ENCODE measurements at places on chromosomes 1 and 21.
A peak's percentile ranks its signal among the peaks of the same experiment; 100 is the strongest.

GRCh38 chr1:30360281-30360680, 363.1 kb downstream of the MATN1 start:
- DNase-seq: no peak

GRCh38 chr21:33011462-33011861, 14.3 kb upstream of the OLIG2 start:
- DNase-seq: no peak

- DNase-seq: no peak
Measured at GRCh38 chr1:27968692-27969091, 8.9 kb downstream of the XKR8 start.

GRCh38 chr1:108027389-108027788, 62.4 kb upstream of the VAV3 start:
- DNase-seq: no peak

DNA sequence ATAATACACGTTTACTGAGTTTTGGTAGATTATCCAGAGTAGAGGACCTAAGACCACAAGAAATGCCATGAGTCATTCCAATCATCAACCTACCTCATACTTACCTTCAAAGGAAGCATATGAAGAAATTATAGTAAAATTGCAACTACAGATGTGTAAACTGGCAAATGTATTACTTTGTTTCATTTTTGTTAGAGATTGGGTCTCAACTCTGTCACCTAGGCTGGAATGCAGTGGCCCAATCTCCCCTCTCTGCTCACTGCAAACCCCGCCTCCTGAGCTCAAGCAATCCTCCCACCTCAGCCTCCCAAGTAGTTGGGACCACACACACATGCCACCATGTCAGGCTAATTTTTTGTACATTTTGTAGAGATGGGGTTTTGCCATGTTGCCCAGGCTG, 5.2 kb downstream of the TMCO1 start:
- no peak for DNase-seq

GRCh38 chr1:218254296-218254946, 30.7 kb upstream of the RRP15 start:
- no peak for DNase-seq

DNA sequence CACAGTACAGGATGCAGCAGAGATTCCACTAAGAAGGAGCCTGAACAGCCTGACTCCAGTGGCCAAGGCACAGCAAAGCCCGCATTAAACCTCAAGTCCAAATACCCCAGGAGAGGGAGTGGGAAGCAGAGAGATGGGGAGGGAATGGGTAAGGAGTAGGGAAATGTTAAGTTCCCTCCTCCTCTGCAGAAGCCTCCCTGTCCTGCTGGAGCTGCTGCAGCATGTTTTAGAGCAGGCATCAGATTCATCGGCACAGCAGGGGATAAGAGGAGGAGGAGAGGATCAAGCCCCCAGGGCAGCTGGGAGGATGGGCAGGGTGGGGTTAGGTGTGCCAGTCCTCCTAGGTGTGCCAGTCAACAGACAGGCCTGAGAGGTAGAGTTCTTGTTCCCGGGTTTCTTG, 709.7 kb downstream of the PTPRU start:
- DNase-seq: no peak

GRCh38 chr1:164671323-164671965, 112.5 kb downstream of the PBX1 start:
- DNase-seq: no peak

GRCh38 chr1:81974222-81974841, 173.6 kb downstream of the ADGRL2 start:
- no peak for DNase-seq

GRCh38 chr1:156160743-156161171, 7.4 kb downstream of the SEMA4A start:
- peak; percentile 35 for DNase-seq

DNA sequence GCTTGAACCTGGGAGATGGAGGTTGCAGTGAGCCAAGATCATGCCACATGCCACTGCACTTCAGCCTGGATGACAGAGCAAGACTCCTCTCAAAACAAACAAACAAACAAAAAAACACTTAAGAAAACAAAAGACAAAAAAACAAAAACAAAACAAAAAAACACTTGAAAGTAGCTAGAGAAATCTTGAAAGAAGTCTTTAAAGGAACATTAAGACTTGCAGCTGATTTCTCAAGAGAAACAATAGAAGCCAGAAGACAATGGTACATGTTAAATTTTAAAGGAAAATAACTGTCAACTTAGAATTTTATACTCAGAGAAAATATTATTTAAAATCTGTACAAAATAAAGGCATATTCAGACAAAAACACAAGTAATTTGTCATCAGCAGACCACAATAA, 71.3 kb downstream of the HLX start:
- no peak for DNase-seq

- no peak for DNase-seq
Measured at GRCh38 chr1:208157769-208158168, 86.4 kb downstream of the PLXNA2 start.

DNA sequence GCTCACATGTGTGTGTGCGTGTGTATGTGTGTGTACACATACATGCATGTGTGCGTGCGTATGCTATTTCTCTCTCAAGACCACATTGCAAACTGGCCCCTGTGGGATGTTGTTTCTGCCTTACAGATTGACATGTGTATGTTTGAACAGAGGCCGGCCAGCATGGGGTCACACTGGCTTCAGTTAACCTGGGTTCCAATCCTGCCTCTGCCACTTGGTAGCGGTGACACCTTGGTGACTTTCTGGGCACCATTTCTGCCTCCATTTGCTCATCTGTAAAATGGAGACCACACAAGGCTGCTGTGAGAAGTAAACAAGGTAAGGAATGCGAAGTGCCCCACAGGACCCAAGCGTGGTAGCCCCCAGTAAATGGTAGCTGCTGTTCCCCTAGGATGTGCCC, 51.7 kb downstream of the TCP10L start:
- DNase-seq: no peak

DNA sequence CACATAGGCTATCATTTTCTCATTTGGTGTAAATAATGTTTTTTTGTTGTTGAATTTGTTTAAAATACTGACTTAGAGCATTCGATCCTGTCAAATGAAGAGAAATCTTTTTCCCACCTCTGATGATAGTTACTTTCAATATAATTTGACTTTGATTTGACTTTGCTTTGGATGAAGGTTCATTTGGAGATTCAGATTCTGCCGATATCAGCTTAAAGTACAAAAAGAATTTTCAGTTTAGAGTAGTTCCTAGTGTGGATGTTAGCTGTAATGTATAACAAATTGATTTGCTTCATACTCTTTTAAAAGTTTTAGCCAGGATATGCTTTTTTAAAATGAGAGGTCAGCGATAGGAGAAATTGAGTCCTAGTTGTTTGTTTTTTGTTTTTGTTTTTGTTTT, 9.9 kb downstream of the STX12 start:
- no peak for DNase-seq

DNA sequence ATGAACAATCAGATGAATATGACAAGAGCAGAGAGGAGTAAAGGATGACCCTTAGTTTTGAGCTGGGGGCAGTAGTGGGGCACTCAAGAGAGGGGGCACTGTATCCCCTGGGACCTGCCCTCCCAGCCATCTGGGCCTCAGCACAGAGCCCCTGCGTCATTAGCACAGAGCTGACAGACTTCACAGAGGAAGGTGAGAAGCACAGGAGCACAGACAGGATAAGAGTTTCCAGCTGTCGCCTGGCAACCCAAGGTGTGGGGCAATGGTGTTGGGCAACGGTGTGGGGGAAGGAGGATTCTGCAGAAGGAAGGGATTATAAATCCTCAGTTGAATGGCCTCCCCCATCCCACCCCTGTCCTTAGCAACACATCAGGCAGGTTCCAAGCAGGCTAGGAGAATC, 30.2 kb downstream of the RAB3B start:
- DNase-seq: no peak

- no peak for DNase-seq
Measured at GRCh38 chr21:42975886-42976608, 1.7 kb downstream of the PKNOX1 start.

DNA sequence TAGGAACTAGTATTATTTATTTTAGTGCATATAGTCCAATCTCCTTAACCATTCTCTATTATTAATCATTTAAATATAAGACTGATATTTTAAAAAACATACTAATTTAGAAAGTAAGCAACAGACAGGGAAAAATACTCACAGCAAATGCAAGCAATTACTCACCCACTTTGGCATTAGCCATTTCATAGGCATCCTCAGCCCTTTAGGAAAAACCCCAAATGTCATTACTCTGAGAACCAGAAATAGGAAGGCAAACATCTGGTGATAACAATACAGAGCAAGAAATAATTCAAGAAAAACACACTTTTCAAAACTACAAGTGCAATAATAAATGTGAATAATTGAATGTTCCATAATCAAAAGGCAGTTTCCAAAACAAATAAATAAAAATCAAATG, 545.1 kb downstream of the PLPP3 start:
- no peak for DNase-seq

GRCh38 chr1:26419494-26419893, 8.9 kb downstream of the LIN28A start:
- DNase-seq: no peak

GRCh38 chr1:189274267-189274666, 1203.4 kb downstream of the BRINP3 start:
- no peak for DNase-seq

- no peak for DNase-seq
Measured at GRCh38 chr1:187680823-187681222, 852.1 kb downstream of the PLA2G4A start.

GRCh38 chr1:186780076-186780475, 48.7 kb upstream of the PLA2G4A start:
- DNase-seq: no peak

- no peak for DNase-seq
Measured at GRCh38 chr1:16207318-16208269, 4.9 kb downstream of the ARHGEF19 start.

DNA sequence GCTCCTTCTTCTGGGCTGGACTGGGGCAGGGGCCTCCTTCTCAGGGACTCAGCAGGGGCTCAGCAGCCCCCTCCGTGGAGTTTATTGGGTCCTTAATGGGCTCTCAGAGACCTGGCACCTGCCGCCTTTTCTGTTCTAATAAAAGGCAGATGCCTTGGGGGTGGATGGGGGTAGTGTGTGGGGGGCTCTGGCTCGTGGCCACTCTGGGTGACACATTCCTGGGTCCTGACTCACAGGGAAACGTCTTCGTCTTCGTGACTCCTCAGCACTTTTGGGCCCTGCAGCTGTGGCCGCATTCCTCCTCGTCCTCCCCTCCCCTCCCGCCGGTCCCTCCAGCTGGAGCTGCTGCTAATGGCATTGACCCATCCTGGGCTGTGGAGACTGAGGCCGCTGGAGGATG, 107.8 kb upstream of the WNT4 start:
- no peak for DNase-seq

GRCh38 chr1:88327391-88328267, 356.4 kb upstream of the PKN2 start:
- no peak for DNase-seq

DNA sequence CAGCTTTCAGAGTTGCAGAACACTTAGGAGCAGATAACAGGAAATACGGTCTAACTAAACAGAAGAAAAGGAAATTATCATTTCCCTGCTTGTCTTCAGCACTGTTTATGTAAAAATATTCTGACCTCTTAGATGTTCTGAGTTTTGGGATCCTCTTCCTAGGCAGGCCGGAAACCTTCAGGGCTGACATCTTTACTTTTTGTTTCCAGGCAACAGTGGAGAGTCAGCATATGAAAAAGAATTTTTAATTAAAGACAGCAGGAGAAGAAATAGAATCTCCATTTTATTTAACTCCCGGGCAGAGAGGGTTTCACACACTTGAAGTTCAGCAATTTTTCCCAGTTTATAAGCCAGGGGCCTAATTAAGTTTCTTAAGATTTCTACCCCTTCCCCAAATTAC, 5.1 kb upstream of the RIPPLY3 start:
- DNase-seq: no peak

GRCh38 chr1:24873148-24873547, 56.9 kb downstream of the RUNX3 start:
- no peak for DNase-seq

GRCh38 chr1:232377494-232377770, 252.5 kb downstream of the SIPA1L2 start:
- no peak for DNase-seq

DNA sequence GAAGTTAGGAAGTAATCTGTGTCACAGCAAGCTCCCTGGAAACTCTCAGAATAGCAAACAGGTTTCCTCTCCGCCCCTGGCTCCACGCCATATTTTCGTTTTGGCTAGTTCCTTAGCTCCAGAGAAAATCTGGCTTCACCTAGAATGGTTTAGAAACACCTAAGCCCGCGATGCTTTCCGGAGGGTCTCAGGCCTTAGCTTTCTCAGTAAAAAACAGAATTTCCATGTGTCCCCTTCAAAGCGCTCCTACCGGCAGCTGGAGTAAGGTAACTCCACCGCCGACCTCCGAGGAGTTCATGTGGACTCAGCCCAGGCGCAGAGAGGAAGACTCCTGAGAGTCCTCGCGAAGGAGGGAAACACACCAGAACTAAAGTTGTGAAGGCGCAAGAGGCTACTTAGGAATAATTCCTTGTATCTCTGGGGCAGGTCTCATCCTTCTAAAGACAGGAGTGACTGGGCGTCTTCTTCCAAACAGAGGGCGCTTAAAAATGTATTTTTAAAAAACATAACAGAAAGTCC, 406 bp downstream of the KIAA0040 start:
- DNase-seq: no peak

DNA sequence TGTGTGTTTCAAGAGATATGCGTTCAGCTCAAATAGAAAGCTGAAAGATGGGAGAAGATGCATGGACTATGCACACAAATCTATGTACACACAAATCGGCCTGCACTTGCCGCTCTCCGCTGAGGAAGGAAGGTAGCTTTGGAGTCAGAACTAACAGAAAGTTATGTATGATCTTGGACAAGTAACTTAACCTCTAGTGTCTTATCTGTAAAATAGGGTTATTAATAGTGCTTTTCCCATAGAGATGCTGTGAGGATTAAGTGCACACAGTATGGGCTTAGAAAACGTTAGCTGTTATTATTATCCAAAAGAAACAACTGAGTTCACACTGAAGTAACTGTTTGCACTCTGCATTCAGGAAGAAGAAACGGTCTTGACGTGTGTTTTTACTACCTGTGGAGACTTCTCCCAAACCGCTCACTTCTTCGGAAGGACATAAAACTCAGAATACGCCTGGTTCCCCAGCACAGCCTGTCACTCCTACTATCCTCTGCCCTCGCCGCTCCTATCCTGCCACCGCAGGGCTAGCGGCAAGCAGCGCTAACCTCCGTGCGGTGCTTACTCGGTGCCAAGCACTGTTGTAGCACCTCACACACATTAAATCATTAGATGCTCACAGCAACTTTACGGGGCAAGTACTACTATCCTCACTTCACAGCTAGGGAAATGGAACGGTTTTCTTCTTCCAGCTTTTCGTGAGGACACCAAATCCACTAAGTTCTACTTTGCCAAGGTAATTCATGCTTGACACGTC, 1.3 kb downstream of the TGFBR3 start:
- DNase-seq: no peak

DNA sequence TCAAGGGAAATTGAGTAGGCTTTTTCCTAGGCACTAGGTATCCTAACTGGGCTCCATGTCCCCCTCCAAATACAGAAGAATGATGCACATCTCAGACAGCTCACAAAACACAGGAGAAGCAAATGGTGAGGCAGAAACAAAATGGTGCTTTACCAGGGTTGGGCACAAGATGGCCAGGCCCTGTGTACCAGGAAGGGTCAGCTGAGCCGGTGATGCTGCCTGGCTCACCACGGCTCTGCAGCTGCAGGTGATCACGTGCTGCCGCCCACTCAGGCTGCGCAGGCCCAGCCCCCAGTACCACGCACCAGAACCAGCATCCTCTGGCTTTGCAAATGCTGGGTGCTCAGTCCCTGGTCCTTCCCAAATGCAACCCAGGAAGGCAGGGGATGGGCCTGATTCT, 993 bp upstream of the DSCAM start:
- DNase-seq: no peak

GRCh38 chr1:33086384-33086850, 5.5 kb downstream of the AZIN2 start:
- no peak for DNase-seq

Measured in stimulated activated CD8-positive, alpha-beta memory T cell treated with anti-CD3 and anti-CD28 coated beads, Interleukin-4, amount 100 ng/mL, for 1 hour (primary cell).